A172 (cell line): ENCODE measurements at places on chromosomes 6 and 20.

DNA sequence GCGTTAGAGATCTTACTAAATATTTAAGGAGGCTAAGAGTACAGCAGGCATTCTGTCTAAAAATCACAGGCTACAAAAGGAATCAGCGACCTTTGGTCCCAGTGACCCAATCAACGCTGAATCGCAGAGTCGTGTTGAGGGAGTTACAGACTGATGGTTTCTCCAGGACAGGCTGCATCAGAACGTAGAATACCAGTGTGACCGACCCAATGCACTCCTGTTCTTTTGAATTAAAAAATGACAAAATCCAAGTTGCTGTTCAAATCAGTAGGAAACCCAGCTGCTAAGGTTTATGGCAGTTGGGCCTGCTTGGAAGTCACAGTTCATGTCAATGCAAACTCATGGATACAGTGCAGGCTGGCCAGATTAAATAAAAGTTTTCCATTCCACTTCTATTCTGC, 155.8 kb upstream of the AFDN start:
- DNase-seq, result no peak

DNA sequence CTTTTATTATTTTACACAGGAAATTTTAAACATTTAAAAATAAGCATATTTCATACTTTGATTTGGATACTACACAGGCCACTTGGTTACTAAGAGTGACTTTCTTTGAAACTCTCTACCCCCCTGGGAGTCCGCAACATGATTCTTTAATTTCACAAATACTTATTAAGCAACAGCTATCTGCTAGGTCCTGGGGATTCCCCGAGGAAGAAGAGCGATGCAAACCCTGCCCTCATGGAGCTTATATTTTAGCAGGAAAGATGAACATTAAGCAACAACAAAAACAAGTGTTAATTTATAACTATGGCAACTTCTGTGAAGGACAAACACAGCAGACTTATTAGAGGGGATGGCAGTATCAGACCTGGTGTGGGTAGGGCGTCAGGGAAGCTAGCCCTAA, 3.9 kb upstream of the ADTRP start:
- no peak for DNase-seq

GRCh38 chr6:622462-622861, 34.4 kb downstream of the HUS1B start:
- no peak for DNase-seq

DNA sequence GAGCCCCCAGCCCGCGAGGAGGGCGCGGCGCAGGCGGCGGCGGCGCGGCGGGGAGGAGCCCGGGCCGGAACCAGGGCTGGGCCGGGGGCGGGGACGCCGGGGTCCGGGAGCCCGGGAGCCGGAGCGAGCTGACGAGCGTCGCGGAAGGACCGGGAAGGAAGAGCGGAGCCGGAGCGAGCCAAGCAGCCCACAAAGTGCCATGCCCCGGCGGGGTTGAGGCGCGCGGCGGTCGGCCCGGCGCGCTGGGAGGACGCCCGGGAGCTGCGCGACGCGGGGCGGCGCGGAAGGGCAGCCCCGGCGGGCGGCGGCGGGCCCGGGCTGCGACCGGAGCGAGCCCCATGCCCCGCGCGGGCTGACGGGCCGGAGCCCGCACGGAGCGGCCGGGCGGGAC, 289 bp downstream of the FOXP4 start:
- DNase-seq, result no peak

DNA sequence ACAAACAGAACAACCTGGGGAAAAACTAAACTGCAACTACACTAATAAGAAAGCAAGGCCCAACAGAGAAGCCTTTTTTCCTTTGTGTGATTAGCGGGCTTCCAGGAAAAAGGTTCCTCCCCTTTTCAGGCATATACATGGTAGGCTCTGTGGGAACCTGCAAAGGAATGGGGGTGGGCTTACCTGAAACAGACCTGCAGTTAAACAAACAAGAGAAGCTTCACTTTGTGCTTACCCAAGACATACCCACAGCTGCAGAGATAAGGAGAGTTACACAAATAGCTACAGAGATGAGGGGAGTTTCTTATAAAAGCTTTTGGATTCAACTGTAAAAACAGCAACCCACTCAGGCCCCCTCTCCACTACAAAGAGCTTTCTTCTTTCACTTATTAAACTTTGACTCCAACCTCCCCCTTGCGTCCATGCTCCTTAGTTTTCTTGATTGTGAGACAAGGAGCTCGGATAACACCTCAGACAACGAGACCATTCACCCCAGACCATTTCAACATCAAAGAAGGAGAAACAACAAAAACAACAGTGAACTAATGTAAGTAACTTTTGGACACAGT, 30.9 kb downstream of the RNF146 start:
- DNase-seq, result no peak

GRCh38 chr6:109024368-109024767, 70.3 kb downstream of the SESN1 start:
- no peak for DNase-seq

- DNase-seq, result no peak
These were observed 63.7 kb downstream of the MKKS start for GRCh38 chr20:10370091-10370887.

DNA sequence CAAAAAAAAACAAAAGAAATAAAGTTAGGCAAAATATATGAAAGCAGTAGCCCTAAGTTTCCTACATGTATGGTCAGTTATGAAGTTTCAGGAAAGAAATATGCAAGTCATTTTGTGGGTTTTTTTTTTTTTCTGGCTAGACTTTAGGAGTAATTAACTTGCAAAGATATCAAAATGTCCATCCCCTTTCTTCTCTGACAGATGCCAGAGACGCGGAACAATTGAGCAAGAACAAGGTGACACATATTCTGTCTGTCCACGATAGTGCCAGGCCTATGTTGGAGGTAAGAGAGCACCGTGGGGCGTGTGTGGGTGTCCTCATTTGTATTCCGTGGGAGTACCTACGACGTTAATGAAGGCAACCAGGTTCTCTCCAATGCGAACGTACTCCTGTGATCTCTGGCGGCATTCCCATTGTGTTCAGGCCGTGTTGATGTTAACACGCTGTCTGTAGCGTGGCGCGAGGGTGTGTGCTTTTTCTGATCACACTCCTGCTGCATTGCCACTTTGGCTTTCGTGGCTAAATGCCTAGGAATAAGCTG, 19.5 kb downstream of the DUSP22 start:
- no peak for DNase-seq

DNA sequence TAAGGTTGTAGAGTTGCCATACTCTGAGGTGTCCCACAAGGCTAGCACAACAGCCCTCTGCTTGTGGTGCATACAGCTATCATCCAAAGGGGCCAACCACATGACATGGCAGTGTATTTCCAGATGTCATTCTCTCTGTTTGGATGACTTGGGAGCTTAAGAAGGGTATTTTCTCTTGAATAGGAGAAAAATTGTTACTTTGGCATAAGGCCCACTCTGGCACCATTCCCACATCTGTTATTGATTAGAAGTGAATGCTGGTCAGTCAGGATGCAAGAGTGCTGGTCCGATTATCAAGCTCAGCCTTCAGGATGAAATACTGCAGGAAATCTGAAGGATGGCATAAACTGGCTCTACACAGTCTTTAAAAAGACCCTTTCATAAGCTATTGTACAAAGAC, 83.6 kb upstream of the C20orf144 start:
- no peak for DNase-seq

- no peak for DNase-seq
These were observed 54.3 kb upstream of the GATA5 start for GRCh38 chr20:62529896-62530642.

DNA sequence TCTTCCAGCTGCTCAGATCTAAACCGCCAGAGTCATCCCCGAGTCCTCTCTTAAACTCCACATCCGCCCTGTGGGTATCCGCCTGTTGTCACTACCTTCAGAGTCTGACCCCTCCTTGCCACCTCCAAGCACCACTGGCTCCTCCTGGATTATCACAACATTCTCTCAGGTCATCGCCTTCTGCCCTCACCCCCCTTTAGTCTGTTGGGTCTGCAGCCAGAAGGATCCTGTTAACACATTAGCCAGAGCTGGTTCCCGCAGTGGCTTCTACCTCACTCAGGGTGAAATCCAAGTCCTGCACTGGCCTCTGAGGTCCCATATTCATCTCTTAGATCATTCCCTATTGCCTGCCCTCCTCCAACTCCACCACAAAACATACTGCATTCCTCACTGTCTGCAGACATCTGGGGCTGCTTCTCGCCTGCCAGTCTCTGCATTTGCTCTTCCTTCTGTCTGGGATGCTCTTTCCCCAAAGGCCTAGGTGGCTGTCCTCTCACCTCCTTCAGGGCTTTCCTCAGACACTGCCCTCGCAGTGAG, 34.1 kb downstream of the TNXB start:
- DNase-seq, result peak; percentile 20

- DNase-seq, result no peak
These were observed 222.9 kb downstream of the EPHA7 start for GRCh38 chr6:93196406-93196970.
